ENCODE measurements at places on chromosomes 2 and 18.

DNA sequence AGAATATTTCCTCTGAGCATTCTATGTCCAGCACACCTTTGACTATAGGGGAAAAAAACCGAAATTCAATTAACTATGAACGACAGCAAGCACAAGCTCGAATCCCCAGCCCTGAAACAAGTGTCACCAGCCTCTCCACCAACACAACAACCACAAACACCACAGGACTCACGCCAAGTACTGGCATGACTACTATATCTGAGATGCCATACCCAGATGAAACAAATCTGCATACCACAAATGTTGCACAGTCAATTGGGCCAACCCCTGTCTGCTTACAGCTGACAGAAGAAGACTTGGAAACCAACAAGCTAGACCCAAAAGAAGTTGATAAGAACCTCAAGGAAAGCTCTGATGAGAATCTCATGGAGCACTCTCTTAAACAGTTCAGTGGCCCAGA, 79.4 kb upstream of the FAM117B start:
- no peak overlapping the region for H3K27ac ChIP-seq
- no peak overlapping the region for H3K4me3 ChIP-seq
- no peaks in the 10 kb centered on the region for H3K4me1 ChIP-seq
- DNase-seq: no peak
- H3K36me3 ChIP-seq: peaks cover 37% of the 10 kb centered on the region

DNA sequence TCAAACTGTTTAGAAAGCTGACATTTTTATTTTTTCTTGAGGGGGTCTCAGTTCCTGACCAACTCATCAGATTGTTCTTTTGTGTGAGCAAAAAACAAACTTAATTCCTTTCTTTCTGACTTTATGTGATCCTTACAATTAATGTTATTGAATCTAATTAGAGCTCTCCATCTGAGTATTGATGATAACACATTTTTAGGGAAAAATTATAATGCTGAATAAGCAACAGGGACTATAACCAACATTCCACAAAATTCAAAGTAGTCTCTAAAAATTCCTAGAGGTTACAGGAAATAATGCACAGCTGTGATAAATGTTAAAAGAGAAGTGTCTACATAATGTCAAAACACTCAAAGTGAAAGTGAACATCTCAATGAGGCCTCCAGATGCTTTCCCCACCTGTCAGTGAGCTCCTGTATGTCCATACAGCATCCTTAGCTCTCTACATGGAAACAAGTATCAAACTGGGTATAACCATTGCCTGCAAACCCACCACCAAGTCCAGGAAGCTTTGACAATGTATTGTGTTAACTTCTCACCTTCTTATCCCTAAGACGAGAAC, 786.0 kb upstream of the SLC39A10 start:
- no peaks in the 10 kb centered on the region for H3K27me3 ChIP-seq
- no peak for DNase-seq
- no peak overlapping the region for H3K4me3 ChIP-seq
- H3K27ac ChIP-seq: no peak overlapping the region

- H3K27me3 ChIP-seq: no peaks in the 10 kb centered on the region
- DNase-seq: no peak
- no peaks in the 10 kb centered on the region for H3K4me1 ChIP-seq
- no peaks in the 10 kb centered on the region for H3K36me3 ChIP-seq
Observed at GRCh38 chr2:190119257-190119656, 56.7 kb upstream of the MSTN start.

GRCh38 chr2:147386284-147386683, 458.5 kb upstream of the ACVR2A start:
- no peak for DNase-seq
- H3K27ac ChIP-seq: no peak overlapping the region
- H3K27me3 ChIP-seq: no peaks in the 10 kb centered on the region
- H3K4me1 ChIP-seq: no peaks in the 10 kb centered on the region

DNA sequence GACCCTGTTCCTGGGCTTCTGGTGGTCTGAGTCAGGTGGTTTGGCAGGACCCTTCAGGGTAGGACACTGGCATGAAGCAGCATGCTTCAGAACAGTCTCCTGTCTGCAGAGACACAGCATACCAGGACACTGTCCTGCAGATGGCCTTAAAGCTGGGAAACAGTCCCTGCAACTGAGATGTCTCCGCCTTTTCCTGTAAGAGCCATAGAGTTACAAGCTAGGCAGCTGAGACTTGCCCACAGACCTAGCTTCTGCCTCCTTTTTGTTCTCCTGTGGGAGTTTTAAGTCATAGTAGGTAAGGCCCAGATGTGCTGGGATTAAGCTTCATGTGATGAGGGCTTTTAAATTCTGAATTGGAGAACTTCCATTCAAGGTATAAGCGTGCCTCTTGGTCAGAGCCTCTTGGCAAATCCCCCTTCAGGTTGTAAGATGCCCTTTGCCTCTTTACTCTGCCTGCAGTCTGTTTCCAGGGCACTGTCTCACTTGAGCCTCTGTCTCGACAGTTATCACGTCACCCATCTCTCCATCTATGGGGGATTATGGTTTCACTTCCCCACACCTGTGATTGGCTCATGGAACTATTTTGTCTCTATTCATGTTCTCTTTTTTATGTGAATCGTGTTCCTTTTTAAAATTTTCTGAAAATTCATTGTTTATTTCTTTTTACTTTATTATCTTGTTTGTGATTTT, 51.8 kb downstream of the COA5 start:
- H3K27me3 ChIP-seq: no peaks in the 10 kb centered on the region
- no peaks in the 10 kb centered on the region for H3K4me1 ChIP-seq
- H3K27ac ChIP-seq: no peak overlapping the region
- H3K4me3 ChIP-seq: no peak overlapping the region
- no peak for DNase-seq

GRCh38 chr2:126085011-126085795, 570.8 kb upstream of the GYPC start:
- no peak overlapping the region for H3K4me3 ChIP-seq
- no peak overlapping the region for H3K27ac ChIP-seq
- H3K27me3 ChIP-seq: no peaks in the 10 kb centered on the region
- no peaks in the 10 kb centered on the region for H3K36me3 ChIP-seq
- H3K4me1 ChIP-seq: no peaks in the 10 kb centered on the region

DNA sequence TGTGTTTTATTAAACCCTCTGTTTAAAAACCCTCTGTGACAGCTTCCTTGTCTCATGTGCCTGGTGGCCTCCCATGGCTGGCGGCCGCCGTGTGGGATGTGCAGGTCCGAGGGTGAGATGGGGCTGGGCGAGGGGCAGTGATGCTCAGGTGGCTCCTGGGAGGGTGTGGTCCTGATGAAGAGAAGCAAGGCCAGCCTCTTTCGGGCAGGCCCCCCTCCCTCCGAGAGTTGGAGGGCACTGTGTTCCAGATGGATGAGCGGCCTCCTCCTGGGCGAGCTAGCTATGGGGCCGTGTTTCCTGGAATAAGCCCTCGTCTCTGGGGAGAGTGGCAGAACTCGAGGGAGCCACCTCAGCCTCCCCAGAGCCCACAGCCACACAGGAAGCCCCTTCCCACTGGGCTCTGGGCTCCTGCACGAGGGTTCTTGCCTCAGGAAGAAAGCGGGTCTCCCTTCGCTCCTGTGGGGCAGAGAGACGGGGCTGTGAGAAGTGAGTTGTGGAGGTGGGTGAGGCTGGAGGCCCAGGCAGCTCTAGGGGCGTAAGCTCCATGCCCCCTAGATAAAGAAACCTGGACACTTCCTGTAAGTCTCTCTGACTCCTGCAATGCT, 72.1 kb downstream of the ASB1 start:
- no peak for DNase-seq
- H3K4me3 ChIP-seq: no peak overlapping the region
- H3K27ac ChIP-seq: no peak overlapping the region

DNA sequence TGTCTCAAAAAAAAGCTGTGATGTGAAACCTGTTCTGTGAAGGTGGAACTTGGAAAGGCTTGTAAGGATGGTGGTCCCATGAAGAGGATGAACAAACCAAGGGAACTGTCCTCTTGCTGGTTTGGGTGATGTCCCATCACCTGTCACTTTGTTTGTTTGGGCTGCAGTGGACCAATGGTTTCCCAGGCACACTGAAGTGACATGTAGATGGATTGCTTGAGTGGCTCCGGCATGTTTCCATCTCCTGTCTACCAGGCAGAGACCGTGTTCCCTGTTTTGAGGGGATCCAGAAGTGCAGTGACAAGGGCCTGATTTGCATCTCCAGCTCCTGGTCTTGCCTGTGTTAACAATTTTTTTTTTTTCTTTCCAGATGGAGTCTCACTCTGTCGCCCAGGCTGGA, 8.9 kb downstream of the NEDD4L start:
- no peaks in the 10 kb centered on the region for H3K4me1 ChIP-seq
- H3K27ac ChIP-seq: no peak overlapping the region
- H3K4me3 ChIP-seq: no peak overlapping the region
- H3K27me3 ChIP-seq: no peaks in the 10 kb centered on the region
- H3K36me3 ChIP-seq: peaks cover 13% of the 10 kb centered on the region

- peak overlapping the region; percentile 30 for H3K27ac ChIP-seq
- H3K36me3 ChIP-seq: no peaks in the 10 kb centered on the region
- DNase-seq: peak; percentile 58
- no peak overlapping the region for H3K4me3 ChIP-seq
- no peaks in the 10 kb centered on the region for H3K27me3 ChIP-seq
Observed at GRCh38 chr2:133993160-133993559, 260.7 kb upstream of the MGAT5 start.

DNA sequence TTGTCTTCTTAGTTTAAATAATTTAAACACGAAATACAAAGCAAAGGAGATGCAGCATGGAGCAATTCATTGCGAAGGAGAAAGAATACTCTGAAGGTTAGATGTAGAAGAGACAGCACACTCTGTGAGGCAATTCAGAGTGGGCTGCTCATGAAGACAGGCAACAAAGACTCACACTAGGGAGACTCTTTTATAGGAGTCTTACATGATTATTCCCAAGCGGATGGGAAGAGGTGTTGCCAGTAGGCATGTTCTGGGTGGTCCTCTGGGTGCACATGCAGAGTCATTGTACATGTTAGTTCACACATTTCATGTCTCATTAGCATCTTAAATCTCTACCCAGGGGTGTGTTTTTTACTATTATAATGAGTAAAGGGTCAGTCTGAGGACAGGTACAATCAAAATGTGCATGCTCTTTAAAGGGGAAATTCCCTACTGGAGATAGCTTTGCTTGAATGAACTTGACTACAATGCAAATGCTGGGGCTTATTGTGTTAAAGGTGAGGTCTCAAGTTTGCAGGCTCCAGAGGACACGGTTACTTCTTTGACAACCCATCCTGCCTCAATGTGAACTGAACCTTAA, 275.5 kb downstream of the CDH19 start:
- H3K36me3 ChIP-seq: no peaks in the 10 kb centered on the region
- no peak for DNase-seq
- H3K27ac ChIP-seq: no peak overlapping the region
- no peaks in the 10 kb centered on the region for H3K27me3 ChIP-seq
- no peaks in the 10 kb centered on the region for H3K4me1 ChIP-seq
- H3K4me3 ChIP-seq: no peak overlapping the region

DNA sequence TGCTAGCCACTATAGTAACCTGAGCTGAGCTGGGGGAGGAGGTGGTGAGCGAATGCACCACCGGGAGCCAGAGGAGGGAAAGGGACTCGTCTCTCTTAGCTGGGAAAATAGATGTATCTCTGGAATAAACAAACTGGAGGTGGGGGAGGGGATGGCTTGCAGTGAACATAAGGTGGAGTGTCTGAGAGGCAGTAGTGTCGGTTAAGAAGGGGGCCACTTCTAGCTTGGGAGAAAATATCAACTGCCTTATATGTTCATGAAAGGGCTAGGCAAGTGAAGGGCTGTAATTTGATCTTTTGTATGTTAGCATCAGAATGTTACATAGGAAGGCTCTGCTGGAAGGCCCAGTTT, 2.2 kb downstream of the SETBP1 start:
- H3K27ac ChIP-seq: peak overlapping the region; percentile 57
- no peaks in the 10 kb centered on the region for H3K27me3 ChIP-seq
- no peak overlapping the region for H3K4me3 ChIP-seq
- peak; percentile 19 for DNase-seq
- no peaks in the 10 kb centered on the region for H3K4me1 ChIP-seq
- H3K36me3 ChIP-seq: no peaks in the 10 kb centered on the region

- H3K36me3 ChIP-seq: no peaks in the 10 kb centered on the region
- DNase-seq: peak; percentile 82
- H3K4me3 ChIP-seq: no peak overlapping the region
Observed at GRCh38 chr2:235551965-235552364, 58.1 kb downstream of the AGAP1 start.

- no peaks in the 10 kb centered on the region for H3K27me3 ChIP-seq
- no peak for DNase-seq
- no peaks in the 10 kb centered on the region for H3K36me3 ChIP-seq
- no peak overlapping the region for H3K27ac ChIP-seq
- no peak overlapping the region for H3K4me3 ChIP-seq
Observed at GRCh38 chr2:6652251-6652650, 213.5 kb downstream of the CMPK2 start.

DNA sequence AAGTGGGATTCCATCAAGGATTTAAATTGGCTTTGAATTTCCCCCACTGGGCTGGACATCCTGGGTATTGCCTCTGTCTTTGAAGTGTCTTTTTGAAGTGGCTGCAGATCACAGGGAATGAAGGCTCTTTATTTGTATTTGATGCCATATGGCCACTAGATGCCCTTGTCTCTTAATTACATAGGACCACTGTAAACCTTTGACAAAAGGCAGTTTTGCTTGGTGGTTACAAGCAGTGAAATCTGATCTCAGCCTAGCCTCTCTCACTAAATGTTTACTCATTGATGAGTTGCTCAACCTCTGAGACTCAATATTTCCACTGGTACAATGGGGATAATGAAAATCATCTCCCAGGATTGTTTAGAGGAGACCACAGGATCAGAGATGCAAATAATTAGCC, 102.2 kb downstream of the INSIG2 start:
- H3K27me3 ChIP-seq: peaks cover 19% of the 10 kb centered on the region
- H3K4me3 ChIP-seq: no peak overlapping the region
- no peak for DNase-seq
- no peaks in the 10 kb centered on the region for H3K36me3 ChIP-seq

GRCh38 chr2:57443973-57444521, 602.6 kb upstream of the VRK2 start:
- DNase-seq: no peak
- no peaks in the 10 kb centered on the region for H3K36me3 ChIP-seq
- no peak overlapping the region for H3K27ac ChIP-seq
- no peak overlapping the region for H3K4me3 ChIP-seq
- no peaks in the 10 kb centered on the region for H3K4me1 ChIP-seq

DNA sequence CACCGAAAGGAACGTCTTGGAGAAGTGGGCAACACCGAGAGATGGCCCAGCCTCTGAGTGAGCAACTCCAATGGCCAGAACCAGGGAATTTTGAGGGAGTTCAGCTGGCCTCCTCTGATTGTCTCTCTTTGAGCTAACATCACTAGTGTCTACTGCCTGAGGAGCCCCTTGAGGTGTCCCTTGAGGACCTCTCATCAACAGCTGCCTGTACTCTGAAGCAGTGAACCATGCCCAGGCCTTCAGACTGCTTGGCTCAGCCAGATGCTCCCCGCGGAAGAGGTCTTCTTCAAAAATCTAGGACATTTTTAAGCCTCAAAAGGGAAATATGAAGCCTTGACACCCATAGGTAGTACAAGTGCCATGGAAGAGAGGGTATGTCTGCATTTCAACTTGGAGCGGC, 430.4 kb downstream of the TXNL1 start:
- no peak for DNase-seq
- no peaks in the 10 kb centered on the region for H3K4me1 ChIP-seq
- no peaks in the 10 kb centered on the region for H3K36me3 ChIP-seq
- H3K27me3 ChIP-seq: no peaks in the 10 kb centered on the region
- no peak overlapping the region for H3K4me3 ChIP-seq
- H3K27ac ChIP-seq: no peak overlapping the region

Data from small intestine (tissue), 16 donors.